GM12892 (cell line): ENCODE measurements at places on chromosomes 2 and 18.

GRCh38 chr2:165905854-165906253 lies 47.7 kb downstream of the TTC21B start:
- no peak for DNase-seq

- no peak for DNase-seq
Measured at GRCh38 chr2:19139386-19139785, 219.0 kb downstream of the OSR1 start.

DNA sequence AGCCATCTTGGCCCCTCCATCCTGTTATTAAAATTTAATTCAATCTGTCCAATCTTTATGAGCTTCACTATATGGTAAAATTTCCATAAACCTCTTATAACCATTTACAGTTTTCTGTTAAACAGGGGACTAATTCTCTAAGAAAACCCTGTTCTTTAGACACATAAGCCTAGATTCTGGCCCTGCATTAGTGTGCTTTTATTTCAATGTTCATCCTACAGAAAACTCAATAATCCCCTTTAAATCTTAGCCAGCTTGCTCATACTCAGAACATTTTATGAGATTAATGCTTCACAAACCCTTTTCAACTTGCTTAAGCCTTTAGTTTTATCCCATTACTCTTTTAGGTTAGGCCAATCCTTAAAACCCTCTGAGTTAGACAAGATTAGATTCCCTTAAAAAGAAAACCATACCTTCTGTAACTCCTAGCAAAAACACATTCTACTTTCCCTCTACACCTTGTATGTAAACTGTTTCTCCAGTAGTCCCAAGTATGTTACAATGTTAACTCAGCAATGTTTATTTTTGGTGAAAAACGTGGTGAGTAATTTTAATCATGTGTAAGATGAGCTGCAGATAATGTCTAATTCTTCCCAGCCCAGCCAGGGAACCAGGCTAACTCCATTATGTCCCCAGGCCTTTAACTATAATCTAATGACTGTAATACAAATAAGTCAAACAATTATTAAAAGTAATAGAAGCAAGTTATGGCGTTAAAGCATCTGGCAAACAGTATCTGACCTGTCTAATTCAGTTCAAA lies 1953.4 kb upstream of the LRRTM1 start:
- DNase-seq = no peak

GRCh38 chr2:104595576-104595975 lies 258.3 kb upstream of the POU3F3 start:
- no peak for DNase-seq

DNA sequence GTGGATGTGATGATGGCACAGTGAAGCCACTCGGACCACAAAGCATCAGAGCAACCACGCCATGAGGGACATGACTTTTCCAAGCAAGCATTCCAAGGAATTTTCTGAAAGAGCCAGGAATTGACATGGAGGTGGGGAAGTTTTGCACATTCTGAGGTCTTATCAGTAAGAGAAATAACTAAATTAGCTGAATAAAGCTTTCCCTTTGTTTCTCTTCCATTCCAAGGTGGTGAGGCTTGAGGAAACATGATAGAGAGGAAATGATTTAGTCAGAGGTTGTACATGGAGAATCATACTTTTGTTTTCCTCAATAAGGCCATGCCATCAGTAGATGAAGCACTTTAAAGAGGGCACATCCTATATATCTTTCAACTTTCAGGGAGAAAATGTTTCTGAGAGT lies 115.7 kb upstream of the MMADHC start:
- DNase-seq = no peak

GRCh38 chr18:49006641-49007454 lies 56.1 kb upstream of the SMAD7 start:
- no peak for DNase-seq

DNA sequence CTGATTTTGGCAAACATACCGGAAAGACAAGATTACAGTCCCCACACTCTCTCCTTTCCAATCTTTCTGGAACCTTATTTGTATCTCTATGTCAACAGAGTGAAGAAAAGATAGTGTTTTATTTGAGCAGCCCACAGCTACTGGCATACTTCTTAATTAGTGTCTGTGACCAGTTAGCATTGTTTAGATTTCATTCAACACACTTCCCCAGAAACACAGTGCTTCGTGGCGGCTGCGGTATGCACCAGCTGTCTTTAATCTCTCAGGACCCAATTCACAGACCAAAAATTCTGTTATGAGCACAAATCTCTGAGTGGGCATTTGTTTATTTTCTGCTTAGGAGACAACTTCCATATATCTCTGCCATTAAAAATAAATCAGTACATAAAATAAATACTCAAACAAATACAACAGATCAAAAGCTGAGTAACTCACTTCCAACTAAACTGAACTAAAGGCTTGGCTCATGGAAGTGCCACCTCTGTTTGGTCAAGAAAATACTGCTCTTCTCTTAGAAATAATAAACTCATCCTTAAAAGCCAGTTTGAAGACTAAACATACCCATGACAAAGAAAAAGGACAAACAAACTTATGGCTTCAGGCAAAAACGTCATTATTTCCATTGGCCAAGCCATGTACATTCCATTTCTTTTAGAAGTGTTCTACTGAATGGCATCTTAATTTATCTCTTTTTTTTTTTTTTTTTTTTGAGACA lies 392.4 kb downstream of the TXNL1 start:
- DNase-seq = no peak

GRCh38 chr18:70256184-70256583 lies 32.7 kb upstream of the SOCS6 start:
- DNase-seq = no peak

DNA sequence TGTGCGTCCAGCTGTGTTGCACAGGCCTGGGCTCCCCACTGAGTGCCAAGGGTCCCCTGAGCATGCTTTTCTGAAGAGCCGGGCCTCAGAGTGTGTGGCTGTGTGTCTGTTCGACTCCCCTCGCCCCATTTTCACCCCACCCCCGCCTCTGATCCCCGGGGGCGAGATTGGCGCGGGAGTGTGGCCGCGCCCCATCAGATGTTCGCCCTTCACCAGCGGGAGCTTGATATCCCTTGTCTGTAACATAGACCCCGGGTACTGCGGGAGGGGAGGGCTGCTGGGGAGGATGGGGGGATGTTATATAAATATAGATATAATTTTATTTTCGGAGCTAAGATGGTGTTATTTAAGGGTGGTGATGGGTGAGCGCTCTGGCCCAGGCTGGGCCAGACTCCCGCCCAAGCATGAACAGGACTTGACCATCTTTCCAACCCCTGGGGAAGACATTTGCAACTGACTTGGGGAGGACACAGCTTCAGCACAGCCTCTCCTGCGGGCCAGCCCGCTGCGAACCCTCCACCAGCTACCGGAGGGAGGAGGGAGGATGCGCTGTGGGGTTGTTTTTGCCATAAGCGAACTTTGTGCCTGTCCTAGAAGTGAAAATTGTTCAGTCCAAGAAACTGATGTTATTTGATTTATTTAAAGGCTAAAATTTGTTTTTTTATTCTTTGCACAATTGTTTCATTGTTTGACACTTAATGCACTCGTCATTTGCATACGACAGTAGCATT lies 1.5 kb downstream of the RHOB start:
- DNase-seq = no peak

GRCh38 chr2:61411109-61411508 lies 59.8 kb downstream of the USP34 start:
- no peak for DNase-seq

DNA sequence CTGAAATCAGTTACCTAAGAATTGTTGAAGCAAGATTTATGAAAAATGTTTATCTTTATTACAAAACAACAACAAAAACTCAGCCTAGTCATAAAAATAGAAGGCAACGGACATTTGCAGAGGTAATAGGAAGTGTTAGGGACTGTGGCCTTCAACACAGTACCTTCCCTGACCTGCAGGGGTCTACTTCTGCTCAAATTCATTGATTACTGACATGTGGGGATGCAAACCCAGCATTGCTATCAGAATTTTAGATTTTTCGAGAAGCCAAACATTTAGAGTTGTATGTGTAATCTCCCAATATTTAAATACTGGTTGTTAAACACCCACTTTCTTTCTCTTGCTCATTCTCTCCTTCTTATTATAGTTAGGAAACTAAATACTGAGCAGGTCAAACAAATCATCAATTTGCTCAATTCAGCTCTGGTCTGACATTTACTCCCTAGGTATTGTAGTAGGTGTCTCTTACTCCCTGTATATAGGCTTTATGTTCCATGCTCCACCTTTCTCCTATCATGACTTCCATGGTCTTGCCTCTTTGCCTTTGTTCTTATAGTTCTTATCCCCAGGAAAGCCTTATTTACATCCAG lies 198.5 kb downstream of the UBE2E3 start:
- DNase-seq = no peak

GRCh38 chr2:74072565-74072964 lies 75.1 kb downstream of the BOLA3 start:
- no peak for DNase-seq

DNA sequence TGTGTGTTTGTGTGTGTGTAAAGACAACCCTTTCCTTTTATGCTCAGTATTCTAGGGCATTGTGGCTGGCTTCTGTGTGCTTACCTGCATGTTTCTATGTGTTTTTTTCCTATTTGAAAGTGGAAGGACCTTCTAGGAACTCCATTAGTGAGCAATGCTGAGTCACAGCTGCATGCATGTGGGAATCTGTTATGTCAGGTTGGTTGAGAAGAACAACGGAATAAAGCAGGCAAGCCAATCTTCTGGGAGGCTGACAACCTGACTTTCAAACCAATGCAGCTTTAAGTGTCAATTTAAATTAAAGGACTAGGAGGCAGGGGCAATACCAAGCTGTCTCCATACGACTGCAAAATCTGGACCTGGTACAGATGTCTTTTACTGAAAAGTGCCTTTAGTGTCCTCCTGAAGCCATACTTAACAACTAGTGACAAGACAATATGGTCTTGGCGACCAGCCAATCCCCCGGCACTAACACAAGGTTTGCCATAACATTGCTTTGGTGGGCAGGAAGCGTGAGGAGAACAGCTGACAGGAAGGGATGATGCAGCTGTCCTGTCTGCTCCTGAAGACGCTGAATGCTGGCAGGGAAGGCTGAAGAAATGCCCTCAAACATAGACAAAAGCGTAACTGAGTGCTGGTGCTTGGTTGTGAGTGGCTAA lies 514.7 kb upstream of the CDH7 start:
- no peak for DNase-seq

GRCh38 chr2:191582355-191582754 lies 95.6 kb upstream of the NABP1 start:
- no peak for DNase-seq
